ENCODE measurements at places on chromosomes 6 and 20. TPM values are rescaled to one million over a fixed set of nuclear protein-coding genes. Genes with fewer than 3 reads are reported as not detected.

DNA sequence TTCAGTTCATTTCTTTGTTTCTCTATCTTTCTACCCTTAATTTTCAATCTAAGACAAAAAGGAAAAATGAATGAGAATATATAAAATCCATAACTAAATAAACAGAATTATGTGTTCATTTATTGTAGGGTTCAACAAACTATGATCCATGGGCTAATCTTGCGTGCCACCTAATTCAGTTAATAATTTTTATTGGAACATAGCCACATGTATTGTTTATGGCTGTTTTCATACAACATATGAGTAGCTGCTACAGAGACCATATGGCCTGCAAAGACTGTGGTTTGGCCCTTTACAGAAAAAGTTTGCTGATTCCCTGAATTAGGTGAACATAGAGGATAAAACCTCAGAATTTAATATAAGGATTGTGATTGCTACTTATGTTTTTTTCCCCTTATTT, 21.8 kb downstream of the SENP6 start:
- no peak for DNase-seq

DNA sequence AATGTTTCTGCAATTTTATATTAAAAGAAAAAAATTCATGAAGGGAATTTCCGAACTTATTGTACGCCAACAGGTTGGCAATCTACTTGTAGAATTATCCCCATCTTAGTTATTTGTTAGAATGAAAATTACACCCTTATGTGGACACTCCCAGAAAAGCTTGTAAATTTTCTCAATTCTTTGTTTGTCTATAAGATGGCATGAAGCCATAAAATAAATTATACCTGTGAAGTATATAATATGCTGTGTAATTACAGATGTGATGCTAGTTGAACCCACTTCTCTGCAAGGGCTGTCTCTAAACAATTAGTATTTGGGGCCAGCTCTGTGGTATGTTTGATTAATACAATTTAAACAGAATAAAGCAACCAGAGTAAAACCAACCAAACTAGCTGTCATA, 52.1 kb upstream of the DSP start:
- DNase-seq: no peak

GRCh38 chr6:54114991-54115390, 3.7 kb downstream of the MLIP start:
- DNase-seq: no peak

DNA sequence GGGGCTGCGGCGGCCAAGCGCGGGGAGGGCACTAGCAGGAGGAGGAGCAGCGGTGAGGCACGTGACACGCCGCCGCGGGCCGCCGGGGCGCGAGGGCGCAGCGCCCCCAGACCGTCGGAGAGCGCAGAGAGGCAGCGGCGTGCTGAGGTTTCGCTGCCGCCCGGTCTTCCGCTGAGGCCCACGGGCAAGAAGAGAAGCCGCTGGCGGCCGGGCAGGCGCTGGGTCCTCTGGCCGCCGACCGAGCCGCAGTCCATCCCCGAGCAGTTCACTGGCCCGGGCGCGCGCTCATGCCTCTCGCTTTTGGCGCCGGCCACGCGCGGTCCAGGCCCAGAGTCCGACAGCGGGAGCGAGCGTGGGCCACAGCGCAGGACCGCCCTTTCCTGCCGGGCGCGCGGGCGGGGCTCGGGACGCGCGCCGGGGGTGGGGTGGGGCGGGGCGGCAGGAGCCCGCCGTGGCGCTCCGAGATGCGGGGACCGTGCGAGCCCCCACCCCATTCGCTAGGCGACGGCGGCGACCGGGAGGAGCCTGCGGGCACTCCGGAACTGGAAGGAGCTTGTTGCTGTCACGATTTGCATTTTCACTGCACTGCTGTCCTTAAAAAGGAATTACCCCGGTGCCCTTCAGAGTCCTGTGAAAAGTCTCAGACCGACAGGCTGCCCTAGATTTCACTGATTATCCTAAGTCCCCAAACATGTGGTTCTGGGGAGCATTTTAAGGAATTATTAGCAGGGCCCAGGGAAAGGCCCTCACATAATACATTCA, at the start of gene MCUR1:
TSS of gene MCUR1 (minus strand) at position 382 of the 762 bp plus-strand sequence. CDS start at position 254, 128 bp downstream.
- peak; percentile 94 for DNase-seq

DNA sequence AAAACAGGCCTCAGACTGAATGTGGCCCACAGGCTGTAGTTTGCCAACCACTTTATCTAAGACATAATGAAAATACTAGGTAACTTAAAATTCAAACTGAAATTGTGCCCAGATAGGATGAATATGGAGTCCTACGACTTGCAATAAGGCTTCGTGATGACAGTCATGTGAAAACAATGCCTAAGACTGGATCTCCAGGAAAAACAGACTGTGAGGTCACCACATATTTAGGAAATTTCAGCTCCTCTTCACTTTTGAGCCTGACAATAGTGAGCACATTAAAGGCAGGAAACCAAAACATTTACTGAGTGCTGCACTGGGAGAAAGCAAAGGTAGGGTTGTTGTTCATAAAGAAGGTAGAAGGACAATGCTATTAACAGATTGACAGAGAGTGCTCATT, 50.0 kb downstream of the RTN4IP1 start:
- DNase-seq: no peak

The MYBL2 gene
- total RNA-seq: 1.0 TPM
